ENCODE measurements at places on chromosomes 4 and X.

- no peak for DNase-seq
Measured at GRCh38 chr4:139865537-139865936, 199.9 kb downstream of the MGST2 start.

DNA sequence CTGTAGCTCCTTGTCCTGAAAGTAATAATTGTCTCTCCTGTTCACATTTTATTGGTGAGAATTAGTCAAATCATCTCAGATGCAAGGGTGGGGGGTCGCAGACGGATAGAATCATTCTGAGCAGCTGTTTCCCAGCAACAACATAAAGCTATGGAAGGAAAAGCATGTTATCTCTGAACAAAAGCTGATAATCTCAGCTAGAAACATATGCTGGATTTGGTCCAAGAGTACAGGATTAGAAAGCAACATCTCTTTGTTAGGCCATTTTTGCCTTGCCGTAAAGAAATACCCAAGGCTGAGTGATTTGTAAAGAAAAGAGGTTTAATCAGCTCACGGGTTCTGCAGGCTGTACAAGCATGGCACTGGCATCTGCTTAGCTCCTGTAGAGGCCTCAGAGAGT, 472.8 kb upstream of the BOD1L1 start:
- no peak for DNase-seq

- no peak for DNase-seq
Measured at GRCh38 chr4:152581536-152582160, 45.8 kb upstream of the FBXW7 start.

DNA sequence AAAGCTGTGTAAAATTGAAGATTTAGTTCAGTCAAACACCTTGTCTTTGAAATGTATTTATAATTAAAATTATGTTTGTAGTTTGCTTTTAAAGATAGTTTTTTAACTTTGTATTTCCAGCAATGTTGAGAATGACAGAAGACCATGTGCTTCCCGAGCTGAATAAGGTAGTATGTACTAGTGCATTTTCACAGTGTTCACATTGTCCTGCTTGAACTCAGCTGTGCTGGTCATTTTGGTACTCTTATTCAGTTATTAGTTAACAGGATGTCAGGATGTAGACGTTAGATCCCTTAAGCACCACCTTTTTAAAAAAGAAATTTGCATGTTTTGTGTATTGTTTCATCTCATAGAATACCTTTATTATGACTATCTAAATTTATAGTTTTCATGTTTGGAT, 28.4 kb downstream of the ANAPC4 start:
- DNase-seq, result no peak

GRCh38 chr4:160836431-160836830, 1327.4 kb downstream of the FSTL5 start:
- no peak for DNase-seq
